ENCODE measurements at places on chromosomes 11 and 22.

DNA sequence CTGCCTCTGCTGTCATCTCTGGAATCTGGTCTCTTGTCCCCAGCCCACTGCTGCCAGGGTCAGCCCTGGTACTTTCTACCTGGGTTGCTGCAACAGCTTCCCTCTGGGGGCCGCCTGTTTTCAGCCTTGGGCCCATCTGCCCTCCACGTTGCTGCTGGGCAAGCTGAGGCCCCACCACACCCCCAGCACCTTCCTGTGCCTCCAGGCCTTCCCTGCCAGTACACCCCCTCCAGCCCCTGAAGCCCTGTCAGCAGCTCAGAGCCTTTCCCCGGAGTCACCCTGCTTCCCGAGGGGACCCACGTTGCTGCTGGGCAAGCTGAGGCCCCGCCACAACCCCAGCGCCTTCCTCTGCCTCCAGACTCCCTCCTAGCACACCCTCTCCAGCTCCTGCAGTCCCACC is 3.3 kb upstream of the SAMM50 start:
- no peak for DNase-seq

DNA sequence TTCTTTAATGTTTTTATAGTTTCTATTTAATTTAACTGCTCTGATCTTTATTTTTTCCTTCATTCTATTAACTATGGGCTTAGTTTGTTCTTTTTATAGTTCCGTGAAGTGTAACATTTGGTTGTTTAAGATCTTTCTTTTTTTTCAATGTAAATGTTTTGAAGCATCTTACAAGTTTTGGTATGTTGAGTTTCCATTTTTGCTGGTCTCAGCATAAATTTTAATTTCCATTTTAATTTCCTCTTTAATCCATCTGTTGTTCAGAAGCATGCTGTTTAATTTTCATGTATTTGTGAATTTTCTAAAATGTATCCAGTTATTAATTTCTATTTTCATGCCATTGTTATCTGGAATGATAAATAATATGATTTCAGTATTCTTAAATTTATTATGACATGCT is 17.0 kb upstream of the GLYATL2 start:
- DNase-seq: no peak

DNA sequence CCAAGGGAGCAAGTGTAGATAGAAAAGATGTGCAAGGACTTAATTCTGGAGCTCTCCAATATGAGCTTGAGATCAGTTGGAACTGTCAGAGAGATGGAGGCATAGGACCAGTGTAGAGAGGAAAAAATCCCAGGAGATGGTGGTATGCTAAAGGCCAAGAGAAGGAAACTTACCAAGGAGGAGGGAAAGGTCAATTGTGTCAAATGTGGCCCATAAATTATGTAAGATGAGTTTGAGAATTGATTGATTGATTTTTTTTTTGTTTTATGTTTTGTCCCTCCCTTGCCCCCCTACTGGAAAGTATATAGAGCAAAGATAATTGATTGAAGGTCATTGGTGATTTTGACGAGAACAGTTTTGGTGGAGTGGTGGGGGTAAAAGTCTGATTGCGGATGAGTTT is 2.8 kb upstream of the USP2 start:
- DNase-seq: no peak

GRCh38 chr22:17114173-17114897 is 6.8 kb downstream of the TMEM121B start:
- no peak for DNase-seq

GRCh38 chr11:17489751-17490150 is 13.1 kb upstream of the ABCC8 start:
- no peak for DNase-seq

- no peak for DNase-seq
These were observed 309.1 kb upstream of the C11orf87 start for GRCh38 chr11:109112821-109113280.

Measured in type B pancreatic cell (in vitro differentiated cells).